ENCODE measurements at places on chromosomes 2 and 18.

- DNase-seq = no peak
Measured at GRCh38 chr2:159445307-159445706, 158.8 kb upstream of the WDSUB1 start.

- DNase-seq = no peak
Measured at GRCh38 chr2:32222966-32223365, 41.7 kb downstream of the NLRC4 start.

GRCh38 chr2:42132191-42132965 lies 36.8 kb upstream of the EML4 start:
- DNase-seq = no peak

DNA sequence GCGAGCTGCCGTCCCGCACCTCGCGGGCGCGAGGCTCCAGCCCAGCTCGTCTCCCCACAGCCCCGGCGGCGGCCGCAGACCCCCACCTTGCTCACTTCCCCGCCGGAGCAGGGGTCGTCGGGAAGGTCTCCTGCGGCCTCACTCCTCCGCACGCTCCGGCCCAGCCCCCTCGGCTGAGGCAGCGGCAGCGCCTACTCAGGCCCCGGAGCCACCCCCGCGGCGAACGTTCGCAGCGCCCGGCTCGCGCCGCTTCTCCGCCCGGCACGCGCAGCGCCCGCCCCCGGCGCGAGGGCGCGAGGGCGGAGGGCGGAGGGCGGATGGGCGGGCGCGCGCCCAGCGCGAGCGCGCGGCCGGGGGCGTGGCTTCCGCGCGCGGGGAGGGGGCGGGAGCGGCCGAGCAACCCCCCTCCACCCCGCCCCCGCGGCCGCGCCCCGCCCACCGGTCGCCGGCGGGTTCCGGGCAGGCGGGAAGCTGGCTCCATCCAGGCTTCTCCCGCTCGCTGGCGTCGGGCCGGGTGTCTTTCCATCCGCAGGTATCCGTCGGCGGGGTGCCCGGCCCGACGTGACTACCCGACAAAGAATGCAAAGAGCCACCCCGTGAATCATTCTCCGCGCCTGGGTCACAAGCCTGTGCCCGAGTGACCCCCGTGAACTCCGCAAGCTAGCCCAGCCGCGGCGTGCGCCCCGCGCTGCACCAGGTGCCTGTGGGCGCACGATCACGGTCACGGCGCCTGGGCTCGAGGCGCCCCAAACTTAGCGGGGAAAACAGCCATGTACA lies at the start of gene DTNB:
Gene DTNB (minus strand): TSS at position 278 of the 777 bp plus-strand sequence. CDS start 20,917 bp downstream, outside the sequence.
- peak; percentile 24 for DNase-seq

- DNase-seq = no peak
Measured at GRCh38 chr2:119525614-119526013, 1.3 kb upstream of the SCTR start.

- no peak for DNase-seq
Measured at GRCh38 chr2:221285148-221285547, 287.0 kb downstream of the EPHA4 start.

DNA sequence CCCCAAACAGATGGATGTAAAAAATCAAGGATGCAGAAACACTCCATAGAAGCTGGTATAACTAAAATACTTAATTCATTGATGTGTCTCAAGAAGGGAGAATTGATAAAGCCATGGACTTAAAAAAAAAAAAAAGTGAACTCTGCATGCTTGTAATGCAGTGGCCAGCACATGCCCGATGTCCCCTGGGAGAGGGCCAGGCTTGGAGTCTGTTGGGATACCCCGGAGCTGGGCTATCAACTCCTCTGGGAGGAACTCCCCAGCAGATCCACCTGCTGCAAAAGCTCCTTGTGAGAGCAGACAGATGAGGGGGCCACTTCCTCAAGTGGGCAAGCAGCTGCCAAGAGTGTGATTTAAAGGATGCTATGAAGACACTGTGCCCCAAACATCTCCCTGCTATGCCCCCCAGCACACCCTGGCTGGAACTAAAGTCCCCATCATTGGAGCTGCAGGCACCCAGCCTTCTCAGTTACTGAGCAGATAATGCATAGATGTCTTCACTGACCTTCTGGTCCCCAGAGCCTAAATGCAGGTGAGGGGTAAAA lies 311.5 kb upstream of the ID2 start:
- no peak for DNase-seq

DNA sequence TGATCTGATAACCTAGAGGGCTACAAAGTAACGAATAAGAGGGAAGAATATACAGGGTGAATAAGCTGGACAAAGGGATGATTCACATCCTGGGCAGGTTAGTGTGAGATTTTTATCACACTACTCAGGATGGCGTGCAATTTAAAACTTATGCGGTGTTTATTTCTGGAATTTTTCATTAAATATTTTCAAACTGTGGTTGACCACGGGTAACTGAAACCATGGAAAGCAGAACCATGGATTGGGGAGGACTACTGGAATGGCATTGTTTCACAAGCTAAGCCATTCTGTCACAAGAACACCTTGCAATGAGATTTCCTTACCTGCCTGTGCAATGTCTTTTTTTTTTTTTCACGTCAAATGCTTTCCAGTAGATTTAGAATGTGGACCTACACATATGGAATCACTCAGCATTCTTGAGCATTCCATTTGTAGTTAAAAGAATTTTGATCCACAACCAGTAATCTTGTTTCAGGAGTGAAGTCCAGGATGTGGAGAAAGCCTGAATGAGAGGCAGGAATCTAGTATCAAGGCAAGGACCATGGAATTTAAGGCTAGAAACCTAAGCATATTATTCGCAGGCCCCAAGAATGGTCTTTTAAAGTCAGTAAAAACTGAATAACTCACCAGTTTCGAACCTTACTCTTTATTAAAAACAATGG lies 8.0 kb upstream of the CDK15 start:
- DNase-seq = no peak

DNA sequence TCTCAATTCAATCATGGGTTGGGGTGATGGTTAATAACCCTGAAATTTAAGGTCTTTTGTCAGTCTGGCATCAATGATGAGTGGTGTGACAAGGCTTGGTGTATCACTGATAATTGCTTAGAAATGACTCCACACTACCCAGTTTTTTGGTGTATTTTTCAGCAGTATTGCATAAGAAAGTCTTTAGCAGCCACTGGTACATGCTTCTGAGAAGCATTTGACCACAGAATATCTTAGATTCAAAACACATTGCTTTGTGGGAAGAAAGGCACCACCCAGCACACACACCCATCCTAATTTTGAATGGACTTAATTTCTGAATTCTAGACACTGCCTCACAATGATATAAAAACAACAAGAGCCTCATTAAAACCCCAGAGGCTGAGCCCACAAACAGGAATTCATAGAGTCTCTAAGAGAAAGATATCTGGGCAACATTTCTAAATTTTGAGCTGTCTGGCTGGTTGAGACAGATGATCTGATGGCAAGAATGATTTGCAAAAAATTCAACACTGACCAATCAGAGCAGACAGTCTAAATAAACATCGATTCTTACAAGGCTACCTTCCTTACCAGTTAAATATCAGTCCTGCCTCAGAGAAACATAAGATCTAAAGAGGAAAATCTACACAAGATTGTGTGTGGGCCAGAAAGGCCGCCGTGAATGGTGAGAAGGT lies 114.7 kb upstream of the CYP1B1 start:
- no peak for DNase-seq

DNA sequence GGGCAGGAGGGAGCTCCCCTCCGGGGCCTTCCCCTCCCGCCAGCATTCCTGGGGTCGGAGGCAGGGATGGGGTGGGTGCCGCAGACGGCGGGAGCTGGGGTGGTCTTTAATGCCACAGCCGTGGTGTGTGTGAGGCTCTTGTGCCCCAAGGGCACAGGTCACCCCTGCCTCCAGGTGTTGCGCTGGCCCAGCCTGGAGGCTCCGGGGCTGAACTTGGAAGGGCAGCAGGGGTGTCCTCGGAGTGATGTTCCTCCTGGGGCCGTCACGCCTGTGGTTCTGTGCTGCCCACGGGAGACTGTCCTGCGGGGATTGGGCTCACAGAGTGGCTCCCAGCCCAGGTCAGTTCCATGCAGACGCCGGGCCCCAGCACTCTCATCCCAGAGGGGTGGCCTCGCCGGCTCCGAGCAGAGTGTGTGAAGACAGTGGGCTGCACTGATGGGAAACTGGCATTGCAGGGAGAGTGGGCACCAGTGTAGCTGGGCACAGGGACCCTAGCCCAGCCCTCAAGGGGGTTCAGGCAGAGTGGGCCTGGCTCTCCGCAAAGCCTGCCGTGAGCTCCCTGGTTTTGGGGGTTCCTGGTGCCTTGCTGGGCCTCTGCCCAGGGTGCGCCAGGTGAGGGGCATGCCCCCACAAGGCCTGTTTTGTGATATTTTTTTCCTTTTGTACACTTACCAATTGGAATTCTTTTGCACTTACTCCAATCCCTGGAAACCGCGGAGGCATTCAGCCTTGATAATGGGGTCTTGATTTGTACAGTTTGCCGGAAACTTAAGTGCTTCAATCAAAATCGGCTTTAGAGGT lies 56.7 kb downstream of the NFATC1 start:
- DNase-seq = no peak

DNA sequence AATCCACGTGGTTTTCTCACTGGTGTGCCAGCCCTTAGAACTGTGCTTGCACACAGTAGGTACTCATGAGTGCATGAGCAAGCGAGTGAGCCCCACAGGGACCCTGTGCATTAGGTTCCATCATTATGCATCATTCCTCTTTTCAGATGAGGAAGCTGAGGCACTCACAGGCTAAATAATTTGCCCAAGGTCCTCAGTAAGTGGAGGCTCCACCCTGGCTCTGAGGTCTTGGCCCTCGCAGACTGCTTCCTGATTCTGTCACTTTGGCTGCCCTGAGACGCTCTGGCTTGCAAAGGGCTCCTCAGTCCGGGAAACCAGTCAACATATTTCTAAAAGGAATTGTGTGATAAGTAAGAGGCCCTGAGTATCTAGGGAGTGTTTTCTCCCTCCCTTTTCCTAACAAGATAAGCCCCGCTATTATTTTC lies 71.7 kb downstream of the IL1R2 start:
- no peak for DNase-seq

DNA sequence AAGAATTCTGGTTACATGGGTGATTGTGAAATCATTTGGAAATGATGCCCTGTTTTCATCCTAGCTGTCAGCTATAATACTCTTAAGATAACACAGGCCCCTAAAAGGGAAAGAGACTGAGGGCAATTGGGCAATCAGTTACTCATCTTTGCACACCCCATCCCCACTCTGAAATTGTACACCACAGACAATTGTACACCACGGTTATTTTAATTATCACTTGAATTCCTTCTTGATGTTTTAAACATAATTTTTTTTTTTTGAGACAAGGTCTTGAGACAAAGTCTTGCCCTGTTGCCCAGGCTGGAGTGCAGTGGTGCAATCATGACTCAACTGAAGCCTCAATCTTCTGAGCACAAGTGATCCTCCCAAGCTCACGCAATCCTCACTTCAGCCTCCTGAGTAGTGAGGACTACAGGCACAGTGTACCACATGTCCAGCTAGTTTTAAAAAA lies 862.4 kb upstream of the ACVR2A start:
- no peak for DNase-seq

DNA sequence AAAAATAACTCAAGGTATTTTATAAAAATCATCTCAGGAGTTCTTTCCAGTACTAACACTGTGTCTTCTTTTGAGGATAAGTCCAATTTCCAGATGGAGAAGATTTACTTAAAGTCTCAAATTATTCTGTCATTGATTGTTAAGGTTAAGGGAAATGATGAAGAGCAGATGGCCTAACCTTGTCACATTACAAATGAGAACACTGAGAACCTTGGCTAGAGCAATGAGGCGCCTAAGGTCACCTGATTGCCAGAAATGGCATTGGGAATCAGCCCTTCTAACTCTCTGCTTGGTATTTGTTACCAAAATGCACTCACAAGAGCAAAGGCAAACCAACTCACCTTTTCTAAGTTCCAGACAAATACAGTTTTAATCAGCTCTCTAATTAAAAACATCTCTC lies 835.1 kb downstream of the RNF144A start:
- no peak for DNase-seq

DNA sequence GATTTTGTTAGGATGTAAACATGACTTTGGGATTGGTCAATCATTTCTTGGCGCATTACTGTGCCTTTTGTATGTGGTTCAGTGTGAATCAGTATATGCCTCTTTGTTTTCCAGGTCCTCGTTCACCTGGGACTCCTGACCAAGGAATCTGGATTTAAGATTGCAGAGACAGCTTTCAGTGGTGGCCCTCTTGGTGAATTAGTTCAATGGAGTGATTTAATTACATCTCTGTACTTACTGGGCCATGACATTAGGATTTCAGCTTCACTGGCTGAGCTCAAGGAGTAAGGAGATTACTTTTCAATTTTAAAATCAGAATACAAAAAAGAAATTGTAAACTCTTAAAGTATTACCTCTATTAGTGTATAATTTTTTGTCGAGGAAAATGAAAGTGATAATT lies 87.6 kb downstream of the MGAT5 start:
- no peak for DNase-seq

- DNase-seq = no peak
Measured at GRCh38 chr18:77896586-77897252, 647.1 kb downstream of the GALR1 start.

GRCh38 chr2:59176737-59177136 lies 935.6 kb upstream of the FANCL start:
- DNase-seq = peak; percentile 27

GRCh38 chr2:51624995-51625394 lies 593.1 kb upstream of the NRXN1 start:
- no peak for DNase-seq

DNA sequence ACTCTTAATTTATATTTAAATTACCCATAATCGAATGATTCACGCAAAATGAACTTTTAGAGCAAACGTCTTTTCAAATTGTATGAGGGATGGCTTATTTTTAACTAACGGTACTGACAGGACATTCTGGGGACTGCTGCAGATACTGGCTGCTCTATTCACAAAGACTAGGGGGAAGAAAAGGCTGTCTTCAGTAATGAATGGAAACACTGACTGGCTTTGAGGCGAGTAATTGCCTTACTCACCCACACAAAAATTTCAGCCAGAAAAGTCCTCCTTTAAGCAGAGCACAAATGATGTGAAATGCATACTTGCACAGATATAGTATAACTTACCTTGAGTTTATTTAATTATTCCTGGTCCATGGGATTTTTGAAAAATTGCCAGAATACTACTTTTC lies 852.6 kb downstream of the DPP10 start:
- no peak for DNase-seq

- DNase-seq = no peak
Measured at GRCh38 chr2:120775194-120775593, 39.5 kb downstream of the GLI2 start.

GRCh38 chr2:178436662-178437061 lies 14.3 kb downstream of the PRKRA start:
- no peak for DNase-seq

- DNase-seq = no peak
Measured at GRCh38 chr2:161381546-161381945, 34.6 kb upstream of the TBR1 start.

- DNase-seq = no peak
Measured at GRCh38 chr2:176079285-176079830, 4.4 kb downstream of the EVX2 start.

DNA sequence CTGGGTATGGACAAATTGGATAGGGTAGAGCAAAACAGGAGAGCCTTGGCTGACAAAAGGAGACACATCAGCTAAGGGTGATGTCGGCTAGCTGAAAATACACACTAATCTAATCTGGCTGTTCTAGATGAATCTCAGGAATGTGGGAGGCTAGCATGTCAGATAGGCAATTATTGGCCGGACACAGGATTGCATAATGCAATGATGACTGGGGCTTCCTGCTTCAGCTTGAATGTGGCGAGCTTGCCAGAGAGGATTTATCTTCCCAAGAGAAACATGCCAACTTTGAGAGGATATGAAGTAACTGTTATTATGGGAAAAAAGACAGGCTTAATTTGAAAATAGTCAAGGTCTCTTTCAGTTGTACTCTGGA lies 102.4 kb downstream of the TRIB2 start:
- no peak for DNase-seq

- DNase-seq = no peak
Measured at GRCh38 chr2:161782615-161783014, 158.4 kb downstream of the SLC4A10 start.

All from SHP77 treated with DMSO at 0.1 percent for 48 hours (cell line).